ENCODE measurements at places on chromosomes 2 and 18.
A peak's percentile ranks its signal among the peaks of the same experiment; 100 is the strongest.

DNA sequence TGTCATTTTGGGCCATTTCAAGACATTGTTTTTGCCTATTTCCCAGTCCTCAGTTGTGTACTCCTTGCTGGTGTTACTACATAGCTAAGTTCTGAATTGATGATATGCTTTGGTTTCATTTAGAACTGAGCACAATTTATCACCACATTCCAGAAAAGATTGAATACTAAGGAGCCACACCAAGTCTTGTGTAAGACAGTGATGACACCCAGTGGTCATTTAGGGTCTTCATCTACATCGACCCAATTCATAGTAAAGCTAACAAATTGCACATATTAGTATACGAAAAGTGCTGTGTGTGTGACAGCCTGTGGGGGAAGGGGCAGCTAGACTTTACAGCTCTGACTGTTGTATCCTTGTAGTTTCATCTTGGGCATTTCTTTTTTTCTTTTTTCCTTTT is 10.9 kb upstream of the DLX2 start:
- no peak for DNase-seq

DNA sequence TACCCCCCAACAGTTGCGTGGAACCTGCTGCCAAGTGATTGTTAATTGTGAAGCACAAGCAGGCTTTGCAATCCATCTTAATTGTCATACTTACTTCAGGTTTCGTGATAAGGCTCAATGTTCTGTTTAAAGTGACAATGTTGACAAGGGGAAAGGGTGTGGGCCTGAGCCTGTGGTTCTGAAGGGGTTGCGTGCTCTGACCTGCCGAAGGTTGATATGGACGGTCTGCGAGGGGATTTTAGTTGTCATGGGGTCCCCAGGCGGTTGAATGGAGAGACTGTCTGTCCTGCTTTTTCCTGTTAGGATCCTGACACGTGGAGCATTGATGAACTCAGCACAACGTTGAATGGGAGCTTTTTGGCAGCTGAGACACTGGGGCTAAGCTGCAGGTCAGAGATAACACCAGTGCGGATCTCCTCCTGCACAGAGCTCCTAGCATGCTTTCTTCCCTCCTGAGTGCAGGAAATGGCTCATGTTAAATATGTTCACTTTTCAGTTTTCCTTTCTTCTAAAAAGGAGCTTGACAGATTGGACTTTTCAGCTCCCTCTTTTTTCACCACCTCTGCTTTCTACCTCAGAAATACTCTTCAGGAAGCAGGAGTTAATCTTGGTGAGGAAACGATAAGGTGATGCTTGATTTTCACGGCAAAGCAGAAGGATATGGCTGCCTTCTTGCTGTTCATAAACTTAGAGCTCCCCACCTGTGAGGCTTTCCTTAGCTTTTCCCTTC is 62.9 kb upstream of the ZEB2 start:
- no peak for DNase-seq

DNA sequence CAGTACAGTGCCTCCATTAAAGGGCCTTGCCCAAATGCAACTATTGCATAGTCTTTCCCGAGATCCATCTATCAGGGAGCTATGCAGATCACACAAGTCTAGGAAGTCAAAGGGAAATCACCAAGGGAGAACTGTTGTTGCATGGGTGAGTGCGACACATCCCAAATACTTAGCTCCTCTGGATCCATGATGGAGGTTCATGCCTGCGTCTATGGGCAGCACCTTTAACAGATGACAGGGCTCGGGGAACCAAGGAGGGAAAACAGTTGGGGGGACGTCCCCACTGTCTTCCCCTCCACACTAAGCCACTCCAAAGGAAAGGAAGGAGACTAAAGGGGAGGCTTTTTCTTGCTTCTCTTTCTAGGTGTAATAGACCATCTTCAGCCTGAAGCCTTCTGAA is 552.8 kb upstream of the PKDCC start:
- DNase-seq = no peak

- DNase-seq = no peak
These were observed 38.2 kb upstream of the DPP4 start for GRCh38 chr2:162111958-162112850.

DNA sequence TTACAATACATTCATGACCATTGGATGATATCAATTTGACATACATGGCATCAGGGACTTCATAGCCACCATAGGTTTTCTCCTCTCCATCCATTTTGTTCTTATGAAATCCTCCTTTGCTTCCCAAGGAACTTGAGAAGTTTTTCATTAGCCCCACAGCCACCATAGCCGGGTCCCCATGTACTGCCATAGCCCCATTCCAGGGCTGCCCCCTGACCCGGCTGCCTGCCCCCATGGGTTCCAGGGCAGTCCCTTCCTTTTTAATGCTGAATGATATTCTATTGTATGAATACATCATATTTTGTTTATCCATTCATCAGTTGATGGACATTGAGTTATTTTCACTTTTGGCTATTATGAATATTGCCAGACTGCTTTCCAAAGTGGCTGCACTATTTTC is 20.4 kb downstream of the ATP6V1B1 start:
- no peak for DNase-seq

GRCh38 chr2:173213181-173213580 is 137.5 kb downstream of the MAP3K20 start:
- DNase-seq = no peak

- no peak for DNase-seq
These were observed 124.0 kb downstream of the OSBPL1A start for GRCh38 chr18:24273596-24273995.

DNA sequence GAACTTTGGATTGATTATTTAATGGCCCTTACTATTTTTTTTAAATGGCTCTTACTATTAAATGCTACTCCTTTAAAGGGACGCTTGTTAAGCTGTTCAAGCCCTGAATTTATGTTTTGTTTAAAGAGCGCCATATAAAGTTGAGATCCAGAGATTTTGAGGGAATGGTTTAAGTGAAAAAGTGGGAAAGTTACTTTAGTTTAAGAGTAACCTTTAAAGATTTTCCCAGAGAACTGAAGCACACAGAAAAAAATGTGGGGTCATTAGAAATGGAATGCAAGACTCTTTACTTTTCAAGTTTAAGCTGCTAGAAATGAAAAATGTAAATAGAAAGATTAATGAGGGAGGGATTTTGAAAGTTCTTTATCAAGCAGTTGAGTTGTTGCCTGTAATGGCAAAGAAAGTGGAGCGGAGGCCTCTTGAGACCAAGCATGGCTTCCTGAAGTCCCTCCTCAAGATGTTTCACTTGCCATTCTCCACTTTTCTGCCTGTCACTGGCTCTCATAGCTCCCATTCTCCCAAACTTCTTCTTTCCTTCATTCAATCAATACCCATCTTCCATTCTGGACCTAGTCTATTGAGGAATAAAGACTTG is 93.2 kb downstream of the KCNS3 start:
- no peak for DNase-seq

DNA sequence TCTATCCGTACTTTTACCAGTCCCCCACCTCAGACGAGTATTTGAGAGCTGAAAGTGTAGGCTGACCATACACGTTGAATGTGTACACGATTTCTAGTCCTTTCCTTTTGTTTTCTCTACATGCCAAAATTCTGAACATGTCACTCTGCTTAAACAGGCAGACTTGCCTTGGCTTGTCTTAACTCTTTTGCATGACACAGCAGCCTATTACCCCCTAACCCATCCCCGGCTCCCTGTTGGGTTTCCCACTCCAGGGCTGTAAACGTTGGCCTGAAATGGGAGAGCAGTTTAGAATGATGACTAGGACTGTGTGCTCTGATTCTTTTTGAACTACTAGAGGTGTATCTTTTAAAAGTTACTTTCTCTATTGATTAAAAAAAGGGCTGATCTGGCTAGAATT is 19.1 kb downstream of the MTCL1 start:
- no peak for DNase-seq

- no peak for DNase-seq
These were observed 122.2 kb upstream of the MAP3K20 start for GRCh38 chr2:172953411-172953810.

DNA sequence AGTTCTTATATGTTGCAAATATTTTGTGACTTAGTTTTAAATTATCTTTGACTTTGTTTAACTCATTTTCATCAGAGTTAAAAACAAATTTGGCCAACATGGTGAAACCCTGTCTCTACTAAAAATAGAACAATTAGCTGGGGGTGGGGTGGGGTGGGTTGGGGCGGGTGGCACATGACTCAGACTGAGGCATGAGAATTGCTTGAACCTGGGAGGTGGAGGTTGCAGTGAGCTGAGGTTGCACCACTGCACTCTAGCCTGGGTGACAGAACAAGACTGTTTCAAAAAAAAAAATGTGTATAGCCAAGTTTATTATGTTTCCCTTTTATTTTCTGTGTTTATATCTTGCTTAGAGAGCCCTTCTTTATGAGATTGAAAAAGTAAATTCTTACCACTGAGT is 14.2 kb upstream of the LIPG start:
- DNase-seq = no peak

- no peak for DNase-seq
These were observed 40.8 kb downstream of the GTF3C3 start for GRCh38 chr2:196758474-196759377.

- DNase-seq = no peak
These were observed 35.1 kb downstream of the RAMP1 start for GRCh38 chr2:237894396-237894979.

DNA sequence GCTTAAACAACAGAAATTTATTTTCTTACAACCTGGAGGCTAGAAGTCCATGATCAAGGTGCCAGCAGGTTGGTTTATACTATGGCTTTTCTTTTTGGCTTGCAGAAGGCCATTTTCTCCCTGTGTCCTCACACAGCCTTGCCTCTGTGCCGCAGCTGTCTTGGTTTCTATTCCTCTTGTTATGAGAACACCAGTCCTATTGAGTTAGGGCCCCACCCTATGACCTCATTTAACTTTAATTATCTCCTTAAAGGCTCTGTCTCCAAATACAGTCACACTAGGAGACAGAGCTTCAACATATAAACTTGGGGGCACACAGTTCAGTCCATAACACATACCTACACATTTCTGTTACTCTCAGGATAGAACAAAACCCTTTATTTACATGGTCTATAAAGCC is 17.3 kb upstream of the RHOB start:
- DNase-seq = peak; percentile 61

DNA sequence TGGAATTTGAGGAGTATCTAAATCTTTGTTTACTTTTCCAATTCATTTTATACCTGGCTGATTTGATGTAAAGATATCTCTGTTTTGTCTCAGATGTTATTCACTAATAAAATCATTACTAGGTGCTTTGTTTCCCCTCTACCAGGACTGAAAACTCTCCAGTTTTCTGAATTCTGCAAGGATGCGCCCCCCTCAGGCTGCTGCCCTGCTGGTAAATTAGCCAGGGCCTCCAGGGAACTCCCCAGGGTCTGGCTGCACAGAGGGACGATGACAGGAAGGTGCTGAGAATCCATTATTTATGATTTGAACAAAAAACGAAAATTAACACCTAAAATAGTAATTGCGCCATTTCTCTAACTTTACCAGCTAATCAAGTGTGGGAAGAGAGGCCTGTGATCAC is 541.2 kb upstream of the POU3F3 start:
- DNase-seq = no peak

DNA sequence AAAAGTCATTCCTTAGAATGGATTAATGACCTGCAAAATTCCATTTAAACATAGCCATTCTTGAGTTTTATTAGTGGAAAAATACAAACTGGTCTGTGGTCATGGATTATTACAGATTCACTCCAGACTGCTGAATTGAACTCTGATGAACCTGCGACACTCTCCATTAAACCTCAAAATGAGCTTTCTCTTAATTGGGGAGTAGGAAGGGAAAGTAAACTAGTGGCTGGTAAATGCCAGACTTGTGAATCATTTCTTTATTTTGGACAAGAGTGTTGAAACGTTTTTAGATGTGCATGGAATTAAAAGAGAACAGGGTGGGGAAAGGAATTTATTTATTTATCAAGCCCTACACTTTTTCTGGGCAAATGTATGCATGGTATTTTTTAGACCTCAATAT is 321.2 kb upstream of the FANCL start:
- DNase-seq = no peak

GRCh38 chr2:233824373-233824772 is 30.0 kb downstream of the HJURP start:
- no peak for DNase-seq

GRCh38 chr18:7329016-7329415 is 98.1 kb downstream of the LRRC30 start:
- DNase-seq = no peak

DNA sequence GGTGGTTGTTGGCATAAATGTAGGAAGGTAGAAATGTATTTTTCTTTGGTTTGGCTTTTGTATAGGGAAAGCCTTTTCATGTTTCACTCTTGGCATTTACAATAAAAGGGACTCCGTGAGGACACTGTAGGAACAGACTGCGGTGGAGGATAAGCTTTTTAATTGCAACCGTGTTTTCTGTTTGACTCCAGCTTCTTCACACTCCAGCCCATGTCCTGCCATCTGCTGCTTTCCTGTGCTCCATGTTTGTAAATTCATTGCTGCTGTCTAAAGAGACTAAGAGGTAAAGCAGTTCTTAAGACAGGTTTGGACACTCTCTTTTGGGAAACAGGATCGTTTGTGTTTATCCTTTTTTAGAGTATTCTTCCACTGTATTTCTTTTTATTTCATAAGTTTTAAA is 33.3 kb downstream of the WDR75 start:
- no peak for DNase-seq

GRCh38 chr2:30486655-30487054 is 39.6 kb downstream of the LCLAT1 start:
- DNase-seq = no peak

DNA sequence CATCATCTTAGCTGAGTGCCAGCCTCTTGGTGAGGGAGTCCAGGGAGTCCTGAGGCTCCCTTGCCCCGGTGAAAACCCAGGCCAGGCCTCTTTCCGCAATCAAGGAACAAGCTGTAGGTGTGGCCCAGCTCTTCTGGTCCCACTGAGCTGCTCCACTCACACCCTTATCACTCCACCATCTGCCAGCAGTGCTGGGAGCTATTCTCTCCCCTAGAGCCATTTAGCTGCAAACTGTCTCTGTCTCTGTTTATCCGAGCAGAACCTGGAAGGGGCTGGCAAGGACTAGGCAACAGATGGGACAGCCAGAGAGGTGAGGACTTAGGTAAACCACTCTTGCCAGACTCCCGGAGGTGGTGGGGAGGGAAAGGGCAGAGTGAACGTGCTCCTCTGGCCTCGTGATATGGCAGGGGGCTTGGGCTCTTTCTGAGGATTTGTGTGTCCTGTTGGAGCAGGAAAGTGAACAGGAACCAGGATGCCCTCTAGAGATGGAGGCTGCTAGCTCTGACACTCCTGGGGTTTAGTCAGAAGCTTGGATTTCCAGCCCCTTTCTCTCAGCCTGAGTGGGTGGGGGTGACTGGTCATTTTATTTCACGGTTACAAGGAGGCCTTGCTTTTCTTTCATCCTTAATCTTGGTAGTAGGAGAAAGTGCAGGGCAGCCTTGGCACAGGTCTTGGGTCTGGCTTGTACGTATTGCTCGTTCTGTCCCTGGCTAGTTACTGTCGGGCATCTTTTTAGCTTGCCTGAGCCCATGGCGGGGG is 19.6 kb downstream of the B3GNT2 start:
- no peak for DNase-seq

Measured in upper lobe of left lung (tissue), 6 donors.